Stimulated activated CD8-positive, alpha-beta memory T cell treated with anti-CD3 and anti-CD28 coated beads, Interleukin-4, amount 100 ng/mL, for 24 hours (primary cell): ENCODE measurements at places on chromosomes 6 and 20.
A peak's percentile ranks its signal among the peaks of the same experiment; 100 is the strongest.

GRCh38 chr6:143872201-143872600 is 7.9 kb downstream of the ZC2HC1B start:
- no peak for DNase-seq

DNA sequence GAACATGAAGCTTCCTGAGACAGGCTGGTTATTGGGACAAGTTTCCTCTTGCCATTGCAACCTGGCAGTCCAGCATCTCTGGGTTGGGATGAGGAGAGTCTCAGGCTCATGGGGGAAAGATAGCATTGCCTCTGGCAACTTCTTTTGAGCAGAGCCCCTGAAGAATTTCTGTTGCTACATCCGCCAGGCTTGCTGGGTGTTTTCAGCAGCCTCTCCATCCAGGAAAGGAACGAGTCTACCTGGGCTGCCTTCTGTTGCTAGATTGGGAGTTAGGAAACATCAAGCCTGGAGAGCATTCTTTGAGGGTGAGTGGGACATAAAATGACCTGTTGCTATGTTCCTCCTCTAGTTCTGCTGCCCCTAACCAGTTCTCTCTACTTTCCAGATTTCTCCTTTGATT is 313.5 kb downstream of the RFPL4B start:
- no peak for DNase-seq

DNA sequence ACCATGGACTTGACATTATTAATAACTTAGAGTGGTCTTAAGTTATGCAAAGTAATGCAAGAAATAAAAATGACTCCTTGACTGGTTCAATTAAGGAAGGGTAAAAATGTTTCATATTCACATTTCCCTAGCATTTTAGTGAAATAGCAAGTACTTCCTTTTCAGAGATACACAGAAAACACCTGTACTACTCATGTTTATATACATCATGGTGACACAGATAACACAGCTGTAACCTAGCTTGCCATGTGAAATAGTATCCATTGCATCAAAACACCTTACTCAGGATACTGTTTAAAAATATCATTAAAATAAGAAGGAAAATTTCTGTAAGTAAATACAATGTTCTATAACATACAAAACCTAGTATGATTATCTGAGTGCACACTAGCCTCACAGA is 102.4 kb downstream of the AHI1 start:
- DNase-seq = no peak

GRCh38 chr6:167079853-167080297 is 43.0 kb upstream of the CCR6 start:
- DNase-seq = peak; percentile 44

DNA sequence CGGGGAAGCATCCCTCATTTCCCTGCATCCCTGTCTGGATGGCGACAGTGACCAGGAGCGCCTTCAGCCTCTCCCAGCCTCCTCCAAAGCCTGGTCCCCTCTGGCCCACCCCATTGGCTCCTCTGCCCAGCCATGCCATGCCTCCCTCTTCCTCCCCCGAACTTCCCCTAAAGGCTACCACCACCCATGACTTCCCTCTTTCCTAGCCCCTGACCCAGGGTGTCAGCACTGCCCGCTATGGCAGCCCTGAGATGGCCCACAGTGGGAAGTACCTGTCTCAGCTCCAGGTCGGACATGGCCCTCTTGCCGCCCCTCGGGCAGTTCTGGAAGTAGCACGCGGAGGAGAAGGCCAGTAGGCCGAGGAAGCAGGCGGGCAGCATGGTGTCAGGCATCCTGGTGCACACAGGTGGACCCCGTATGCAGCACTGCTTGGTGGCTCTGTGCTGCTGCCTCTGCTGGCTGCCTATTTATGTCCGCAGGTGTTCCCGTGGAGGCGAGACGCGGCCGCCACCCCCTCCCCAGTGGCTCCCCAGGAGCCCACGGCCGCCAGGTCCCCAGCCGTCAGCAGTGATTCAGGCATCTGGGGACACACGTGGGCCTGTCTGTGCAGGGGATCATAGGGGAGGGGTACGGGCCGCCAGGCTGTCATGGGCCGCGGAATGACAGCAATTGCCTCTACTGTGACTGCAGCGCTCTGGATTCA is at the start of gene AVP:
AVP (minus strand) TSS at position 442 of the 703 bp plus-strand sequence; CDS start at position 392, 50 bp downstream.
- DNase-seq = no peak

- no peak for DNase-seq
Observed at GRCh38 chr6:42236030-42236429, 18.4 kb upstream of the MRPS10 start.

DNA sequence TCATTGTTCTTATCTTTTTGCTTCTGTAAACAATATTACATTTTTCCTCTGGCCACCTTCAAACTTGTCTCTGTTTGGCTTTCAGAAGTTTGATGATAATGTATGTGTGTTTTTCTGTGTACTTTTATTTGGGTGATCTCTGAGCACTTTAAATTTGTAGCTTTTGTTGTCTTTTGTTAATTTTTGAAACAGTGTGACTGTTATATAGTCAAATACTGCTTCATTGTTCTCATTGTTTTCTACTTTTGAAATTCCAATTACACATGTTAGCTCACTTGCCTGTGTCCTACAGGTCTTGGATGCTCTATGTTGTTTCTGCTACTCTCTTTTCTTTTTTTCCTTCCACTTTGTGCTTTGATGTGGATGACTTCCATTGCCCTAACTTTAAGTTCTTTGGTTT is 460.1 kb upstream of the KHDRBS2 start:
- DNase-seq = no peak

- DNase-seq = no peak
Observed at GRCh38 chr6:157845493-157846259, 22.6 kb downstream of the SNX9 start.

DNA sequence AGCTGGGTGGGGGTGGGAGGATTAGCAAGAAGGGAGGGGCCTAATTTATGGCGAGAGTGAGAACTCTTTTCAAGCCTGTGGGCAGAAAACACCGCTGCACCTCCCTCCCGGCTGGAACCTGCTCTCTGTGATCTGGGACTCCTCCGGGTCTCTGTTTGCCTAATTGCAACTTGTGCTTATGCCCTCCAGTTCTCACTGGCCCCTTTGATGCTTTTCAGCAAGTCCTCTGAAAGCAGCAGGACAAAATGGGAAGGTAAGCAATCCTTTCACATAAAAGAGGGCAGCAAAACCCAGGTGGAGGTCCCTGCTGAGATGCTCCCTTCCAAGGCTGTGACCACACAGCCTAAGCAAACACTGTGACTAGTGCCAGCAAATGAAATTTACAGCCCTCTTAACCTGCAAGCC is 523.0 kb upstream of the FLRT3 start:
- no peak for DNase-seq

DNA sequence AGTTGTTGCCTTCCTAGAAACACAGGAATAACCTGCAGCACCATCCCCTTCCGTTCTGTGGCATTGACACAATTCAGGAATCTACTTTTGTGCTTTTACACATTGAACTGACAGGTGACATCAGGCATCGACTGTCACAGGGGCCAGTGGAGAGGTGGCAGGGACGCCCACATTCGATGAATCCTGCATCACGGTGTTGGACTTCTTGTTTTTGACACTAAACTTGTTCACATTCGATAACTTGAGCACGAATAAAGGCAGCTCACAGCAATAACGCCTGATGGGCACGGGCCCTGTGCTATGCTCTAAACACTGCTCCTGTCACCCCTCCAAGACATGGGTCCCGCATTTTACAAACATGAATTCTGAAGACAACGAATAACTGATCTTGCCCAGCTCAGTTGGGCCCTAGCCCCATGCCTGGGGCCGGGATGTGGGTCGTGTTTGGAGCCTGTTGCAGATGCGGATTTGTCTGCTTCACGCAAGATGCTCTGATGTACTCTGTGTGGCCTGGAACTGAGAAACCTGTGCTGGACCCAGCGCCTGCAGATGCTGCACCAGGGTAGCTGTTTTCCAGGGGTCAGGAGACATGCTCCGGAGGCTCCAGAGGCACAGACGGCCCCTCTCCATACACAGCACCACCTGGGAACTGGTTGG is 75.7 kb downstream of the TTLL2 start:
- DNase-seq = no peak

- DNase-seq = no peak
Observed at GRCh38 chr6:96992343-96992730, 67.8 kb downstream of the KLHL32 start.

DNA sequence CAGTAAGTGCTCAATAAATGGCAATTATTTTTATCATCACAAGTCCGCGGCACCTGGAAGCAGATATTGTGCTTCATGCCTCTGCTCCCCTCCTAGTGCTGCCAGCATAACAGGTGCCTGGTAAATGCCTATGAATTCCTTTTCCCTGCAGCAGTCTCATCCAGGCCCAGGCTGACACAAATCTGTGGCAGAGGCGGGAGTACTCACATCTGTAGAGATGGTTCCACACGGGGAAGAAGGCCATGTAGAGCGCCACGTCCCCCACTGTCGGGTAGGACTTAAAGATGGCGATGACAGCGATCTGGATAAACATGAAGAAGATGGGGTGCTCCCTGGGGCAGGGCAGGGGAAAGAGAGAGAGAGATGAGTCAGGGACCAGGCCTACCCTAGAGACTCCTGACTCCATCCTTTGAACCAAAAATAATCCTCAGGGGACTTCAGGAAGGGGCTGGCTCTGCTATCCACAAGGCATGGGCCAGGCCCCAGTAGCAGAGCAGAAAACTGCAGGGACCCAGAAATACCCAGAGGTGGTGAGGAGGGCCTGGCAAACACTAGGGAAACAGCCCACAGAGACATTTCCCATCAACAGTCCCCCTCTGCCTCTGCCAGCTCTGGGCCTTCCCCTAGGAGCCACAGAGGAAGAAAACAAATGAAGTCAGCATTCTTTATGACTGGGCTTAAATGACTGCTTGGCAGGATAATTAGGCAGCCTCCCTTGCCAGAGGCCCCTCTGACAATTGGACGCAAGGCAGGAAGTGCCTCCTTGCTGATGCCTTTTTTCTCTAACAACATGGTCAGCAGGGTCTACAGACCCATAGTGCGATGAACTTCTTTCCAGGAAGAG is 23.0 kb downstream of the MAP1LC3A start:
- DNase-seq = no peak

DNA sequence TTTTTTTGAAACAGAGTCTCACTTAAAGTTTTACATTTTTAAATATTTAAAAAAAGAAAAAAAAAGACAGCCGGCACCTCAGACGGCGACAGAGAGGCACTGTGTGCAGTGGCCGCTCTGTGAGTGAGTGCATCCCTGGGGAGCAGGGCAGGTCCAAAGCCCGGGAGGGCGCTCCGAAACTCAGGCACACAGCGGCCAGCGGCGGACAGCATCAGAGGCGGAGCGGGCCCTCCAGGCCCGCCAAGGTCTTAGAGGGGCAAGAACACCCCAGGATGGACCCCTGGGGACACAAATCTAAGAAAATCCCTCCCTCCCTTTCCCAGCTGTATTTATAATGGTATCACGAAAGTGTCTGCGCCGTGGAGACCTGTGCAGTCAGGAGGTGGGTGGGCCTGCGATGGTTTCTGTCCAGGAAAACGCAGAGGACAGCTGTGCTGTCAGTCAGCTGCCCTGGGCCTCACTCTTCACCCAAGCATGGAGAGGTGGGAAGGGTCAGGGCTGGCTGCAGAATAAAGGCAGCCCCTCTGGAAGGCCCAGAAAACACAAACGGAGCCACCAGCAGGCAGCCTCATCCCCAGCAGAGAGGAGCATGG is 43.8 kb downstream of the TAF4 start:
- DNase-seq = no peak

- DNase-seq = no peak
Observed at GRCh38 chr6:165487950-165488349, 175.1 kb downstream of the PDE10A start.

- peak; percentile 31 for DNase-seq
Observed at GRCh38 chr6:52724406-52725121, 38.7 kb downstream of the GSTA2 start.

DNA sequence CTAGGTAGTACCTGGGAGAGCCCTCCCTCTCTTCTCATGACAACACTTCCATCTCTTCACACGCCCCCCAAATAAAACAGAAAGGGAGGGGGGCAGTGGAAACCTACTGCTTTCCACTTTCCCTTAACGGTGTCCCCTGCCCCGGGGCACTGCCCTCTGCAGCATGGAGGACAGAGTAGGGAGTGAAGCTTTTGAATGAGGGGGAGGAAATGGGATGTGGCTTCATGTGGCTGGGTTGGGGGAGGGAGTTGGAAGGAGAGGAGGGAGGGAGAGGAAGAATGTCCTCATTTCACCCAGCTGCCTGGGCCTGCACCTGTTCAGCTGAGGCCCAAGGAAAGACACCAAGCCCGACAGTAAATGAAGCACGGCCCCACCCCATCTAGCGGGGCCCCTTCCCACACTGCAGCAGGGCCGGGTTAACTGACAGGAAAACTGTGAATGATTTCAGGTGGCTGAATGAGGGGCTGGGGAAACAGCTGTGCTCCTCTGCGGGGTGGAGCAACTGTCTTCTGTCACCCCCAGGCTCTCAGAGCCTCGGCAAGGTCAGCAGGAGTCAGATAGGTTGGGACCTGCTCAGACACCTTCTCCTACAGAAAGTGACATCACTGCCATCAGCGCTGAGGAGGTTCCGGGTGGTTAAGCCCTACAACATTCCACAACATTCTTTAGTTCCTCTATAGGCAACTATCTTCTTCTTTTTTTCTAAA is 40.0 kb upstream of the TAF8 start:
- DNase-seq = no peak

DNA sequence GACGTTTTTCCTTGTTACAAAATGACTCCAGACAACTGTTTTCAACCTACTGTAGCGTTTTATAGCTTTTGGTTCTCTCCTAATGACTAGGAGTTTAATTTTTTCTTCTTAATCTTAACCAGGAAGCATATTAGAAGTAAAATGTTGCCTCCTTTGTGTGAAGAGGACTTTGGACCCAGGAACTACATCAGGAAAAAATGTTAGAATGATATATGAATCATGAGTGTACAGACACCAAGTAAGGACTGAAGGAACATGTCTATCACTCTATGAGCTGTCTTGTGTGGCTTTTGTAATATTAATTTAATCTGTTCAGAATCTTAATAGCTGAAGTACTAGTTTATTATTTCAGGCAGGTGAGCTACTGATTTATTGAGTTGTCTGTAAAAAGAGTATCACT is 71.0 kb upstream of the MARCKS start:
- DNase-seq = no peak

GRCh38 chr6:42378536-42378935 is 73.2 kb downstream of the TRERF1 start:
- no peak for DNase-seq

DNA sequence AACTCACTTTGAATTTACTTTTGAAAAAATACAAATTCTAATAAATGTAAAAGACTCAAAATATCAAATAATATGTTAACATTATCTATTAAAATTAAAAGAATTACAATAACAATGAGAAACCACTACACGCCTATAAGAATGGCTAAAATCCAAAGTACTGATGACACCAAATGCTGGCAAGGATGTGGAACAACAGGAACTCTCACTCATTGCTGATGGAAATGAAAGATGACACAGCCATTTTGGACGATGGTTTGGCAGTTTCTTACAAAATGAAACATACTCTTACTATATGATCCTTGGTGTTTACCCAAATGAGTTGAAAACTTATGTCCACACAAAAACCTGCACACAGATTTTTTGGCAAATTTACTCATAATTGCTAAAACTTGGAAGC is 15.6 kb upstream of the STX11 start:
- no peak for DNase-seq

DNA sequence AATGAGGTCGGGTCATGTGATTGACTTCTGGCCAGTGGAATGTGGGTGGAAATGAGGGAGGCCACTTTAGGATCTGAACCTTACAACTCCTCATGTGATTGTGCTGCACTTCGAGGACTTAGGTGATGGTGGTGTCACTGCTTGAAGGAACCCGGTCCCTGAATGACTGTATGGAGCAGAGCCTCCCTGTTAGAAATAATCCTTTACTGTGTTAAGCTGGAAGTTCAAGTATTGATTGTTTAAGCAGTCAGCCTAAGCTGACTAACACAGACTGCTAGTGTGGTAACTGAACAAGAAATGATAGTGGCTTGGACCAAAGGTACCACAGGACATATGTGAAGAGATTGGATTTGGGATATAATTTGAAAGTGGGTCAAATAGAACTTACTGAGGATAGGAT is 138.0 kb downstream of the OPN5 start:
- no peak for DNase-seq
